ENCODE measurements at places on chromosomes 7 and 10.

DNA sequence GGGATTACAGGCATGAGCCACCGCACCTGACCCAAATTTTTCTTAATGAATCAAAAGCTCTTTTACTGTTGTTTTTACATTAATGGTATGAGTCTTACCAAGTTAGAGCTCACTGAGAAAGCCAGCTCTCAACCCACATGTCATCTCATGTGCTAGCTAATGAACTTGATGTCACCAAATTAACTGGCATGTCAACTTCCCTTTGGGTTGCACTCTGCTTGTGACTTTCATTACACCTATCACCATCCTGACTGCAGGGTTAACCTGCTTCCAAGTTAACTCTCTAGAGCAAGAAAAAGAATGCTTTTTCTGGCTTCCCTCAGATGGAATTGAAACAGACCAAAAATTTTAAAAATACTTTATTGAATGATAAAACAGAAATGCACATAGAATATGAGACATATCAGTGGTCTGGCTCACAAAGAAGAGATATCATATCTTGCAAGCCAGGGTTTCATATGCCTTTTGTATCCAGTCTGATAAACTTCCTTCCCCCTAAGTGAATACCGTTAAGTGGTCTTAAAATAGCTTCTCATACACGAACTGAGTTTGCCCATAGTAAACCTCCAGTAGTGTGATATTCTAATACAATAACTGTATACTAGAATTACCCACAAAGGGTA lies 42.9 kb upstream of the TRIM24 start:
- no peak for DNase-seq

DNA sequence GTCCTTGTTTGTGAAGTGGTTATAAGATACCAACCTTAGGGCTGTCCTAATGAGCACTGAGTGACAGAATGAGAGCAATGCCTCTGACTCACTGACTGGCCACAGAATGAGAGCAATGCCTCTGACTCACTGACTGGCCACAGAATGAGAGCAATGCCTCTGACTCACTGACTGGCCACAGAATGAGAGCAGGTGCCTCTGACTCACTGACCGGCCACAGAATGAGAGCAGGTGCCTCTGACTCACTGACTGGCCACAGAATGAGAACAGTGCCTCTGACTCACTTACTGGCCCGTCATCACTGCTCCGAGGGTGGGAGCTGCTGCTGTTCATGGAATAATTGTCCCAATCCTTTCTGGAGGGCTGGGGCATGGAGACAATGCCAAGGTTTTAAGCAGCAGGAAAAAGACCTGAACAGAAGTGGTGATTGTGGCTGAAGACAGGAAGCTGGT lies 265.2 kb upstream of the PPP2R2D start:
- DNase-seq, result no peak

GRCh38 chr7:150961510-150962289 lies 16.4 kb downstream of the KCNH2 start:
- no peak for DNase-seq

DNA sequence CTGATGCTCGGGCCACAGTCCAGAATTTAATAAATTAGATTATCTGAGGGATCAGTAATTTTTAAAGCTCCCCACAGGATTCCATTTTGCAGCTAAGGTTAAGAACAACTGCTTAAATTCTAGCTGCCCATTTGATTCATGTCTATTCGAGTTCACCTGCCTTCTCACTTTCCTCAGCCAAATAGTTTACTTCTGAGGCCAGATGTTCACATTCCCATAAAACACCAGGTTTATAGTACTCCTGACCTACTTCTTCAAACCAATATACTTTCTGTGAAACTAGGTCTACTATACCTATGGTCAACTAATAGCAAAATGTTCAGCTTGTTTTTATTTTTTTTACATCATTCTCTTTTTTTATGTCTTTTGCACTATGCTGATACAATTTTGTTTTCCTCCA lies 86.3 kb downstream of the GPR158 start:
- DNase-seq, result no peak

GRCh38 chr7:112789817-112790585 lies at the start of gene TMEM168:
Gene TMEM168, minus strand, starts transcription at chr7:112790393. Its CDS starts 5,568 bp downstream, at chr7:112784825.
- peak; percentile 80 for DNase-seq

- DNase-seq, result no peak
Observed at GRCh38 chr7:44520574-44520973, 20.6 kb downstream of the NPC1L1 start.

DNA sequence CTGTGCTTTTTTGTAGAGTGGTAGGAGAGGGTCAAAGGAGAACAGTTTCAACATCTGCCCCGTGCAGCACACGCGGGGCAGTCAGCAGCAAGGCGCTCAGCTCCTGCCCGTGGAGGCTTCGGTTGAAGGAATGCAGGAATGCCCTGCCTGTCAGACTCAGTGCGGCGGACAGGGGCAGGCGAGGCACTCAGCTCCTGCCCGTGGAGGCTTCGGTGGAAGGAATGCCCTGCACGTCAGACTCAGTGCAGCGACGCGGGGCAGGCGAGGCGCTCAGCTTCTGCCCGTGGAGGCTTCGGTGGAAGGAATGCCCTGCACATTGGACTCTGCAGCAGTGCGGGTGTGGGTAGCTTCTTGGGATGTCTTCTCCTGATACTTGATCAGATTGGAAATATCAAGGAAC lies 37.0 kb downstream of the PPP2R2D start:
- no peak for DNase-seq

DNA sequence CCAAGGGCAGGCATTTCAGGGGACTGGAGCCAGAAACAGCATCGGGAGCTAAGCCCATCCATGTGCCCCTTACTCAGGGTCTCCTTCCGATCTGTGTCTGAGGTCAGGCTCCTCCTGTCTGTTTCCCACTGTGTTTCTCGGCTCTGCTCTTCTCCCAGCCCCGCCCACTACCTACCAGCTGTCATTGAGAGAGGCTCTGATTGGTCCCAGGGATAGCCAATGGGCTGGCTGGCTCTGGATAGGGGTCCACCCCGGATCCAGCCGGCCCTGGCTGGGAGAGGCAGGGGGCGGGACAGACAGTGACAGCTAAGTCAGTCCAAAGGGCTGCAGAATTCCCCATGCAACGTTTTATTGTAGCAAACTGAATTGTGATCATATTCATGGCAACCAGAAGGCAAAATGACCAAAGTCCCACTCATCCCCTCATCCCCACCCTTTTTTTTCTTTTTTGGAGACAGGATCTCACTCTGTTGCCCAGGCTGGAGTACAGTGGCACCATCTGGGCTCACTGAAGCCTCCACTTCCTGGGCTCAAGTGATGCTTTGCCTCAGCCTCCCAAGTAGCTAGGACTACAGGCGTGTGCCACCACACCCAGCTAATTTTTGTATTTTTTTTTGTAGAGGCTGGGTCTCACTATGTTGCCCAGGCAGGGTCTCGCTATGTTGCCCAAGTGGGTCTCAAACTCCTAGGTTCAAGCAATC lies 76.3 kb downstream of the CLIP2 start:
- DNase-seq, result no peak

- DNase-seq, result no peak
Observed at GRCh38 chr10:29784175-29784773, 149.5 kb upstream of the SVIL start.

DNA sequence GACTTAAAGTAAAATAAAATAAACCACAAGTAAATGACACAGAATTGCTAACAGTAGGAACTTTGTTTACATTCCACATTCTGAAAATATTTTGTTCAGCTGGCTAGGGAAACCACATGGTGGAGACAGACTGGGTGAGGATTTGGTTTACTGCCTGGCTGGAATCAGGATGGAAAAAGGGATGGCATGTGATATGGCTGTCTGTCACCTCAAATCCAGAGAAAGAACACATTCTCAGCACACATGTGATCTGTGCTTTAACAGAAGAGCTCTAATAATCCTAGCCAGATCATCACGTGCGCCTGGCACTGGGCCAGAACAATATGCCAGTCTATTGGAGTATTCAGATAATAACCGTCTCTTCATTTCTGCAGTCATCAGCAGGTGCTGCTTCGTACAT lies 90.9 kb upstream of the PIP4K2A start:
- DNase-seq, result no peak

DNA sequence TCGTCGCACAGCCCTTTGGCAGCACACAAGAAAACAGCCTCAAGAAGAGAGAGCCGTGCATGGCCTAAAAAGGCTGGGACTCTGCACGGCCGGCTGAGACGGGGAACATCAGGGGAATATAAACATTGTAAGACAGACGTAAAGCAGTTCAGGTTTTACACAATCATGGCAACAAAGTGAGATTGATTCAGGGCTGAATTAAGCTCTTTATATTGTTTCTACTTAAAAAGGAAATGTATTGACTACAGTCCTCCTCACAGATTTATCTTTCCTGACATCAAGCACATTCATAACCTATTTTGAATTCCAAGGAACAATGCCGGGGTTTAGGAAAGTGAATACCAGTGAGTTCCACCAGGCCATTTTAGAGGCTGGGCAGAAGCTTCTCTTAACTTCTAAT lies 25.2 kb downstream of the SORBS1 start:
- no peak for DNase-seq

GRCh38 chr10:14523286-14523685 lies 192.6 kb upstream of the FRMD4A start:
- DNase-seq, result no peak

GRCh38 chr10:76309070-76309469 lies 877.6 kb downstream of the LRMDA start:
- no peak for DNase-seq

Data from CD4-positive, alpha-beta T cell treated with Interleukin-6 at 100 ng/mL for 8 hours (primary cell).